Tibial nerve (tissue), 4 donors: ENCODE measurements at places on chromosomes 13 and 19. TPM values are rescaled to one million over a fixed set of nuclear protein-coding genes. Genes with fewer than 3 reads are reported as not detected.

DNA sequence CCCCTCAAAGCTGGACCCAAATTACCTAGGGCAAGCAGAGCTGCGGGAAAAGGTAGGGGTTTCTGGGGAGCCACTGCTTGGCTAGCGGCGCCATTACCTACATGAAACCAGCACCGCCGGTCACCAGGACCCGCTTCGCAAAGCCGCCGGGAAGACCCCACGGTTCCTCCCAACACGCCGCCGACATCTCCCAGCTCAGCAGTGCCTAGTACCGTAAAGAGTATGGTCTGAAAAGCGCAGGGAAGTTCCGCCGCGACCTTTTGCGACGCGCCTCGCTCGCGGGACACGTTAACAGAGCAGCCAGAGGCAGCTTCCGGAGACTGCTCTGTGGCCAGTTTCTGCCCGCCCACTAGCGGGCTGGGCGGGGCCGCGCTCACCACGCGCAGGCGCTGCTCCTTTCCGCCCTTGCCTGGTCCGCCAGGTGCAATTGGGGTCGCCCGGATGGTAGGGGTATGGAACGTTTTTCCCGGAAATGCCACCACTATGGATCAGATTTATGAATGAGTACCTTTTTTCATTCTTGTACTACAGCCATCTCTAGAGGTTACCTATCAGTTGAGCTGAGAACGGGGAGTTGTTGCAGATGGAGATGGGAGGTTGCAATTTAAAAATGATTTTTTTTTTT, at the start of gene TGDS:
Gene TGDS, minus strand, starts transcription at position 203 of the 625 bp plus-strand sequence. Its CDS starts 16 bp downstream, at position 187.
- peak within 1 kb of the TSS; percentile 76 for H3K27ac ChIP-seq
- peak within 1 kb of the TSS; percentile 63 for H3K4me3 ChIP-seq
- DNase-seq = peak; percentile 78
- no peaks in the 10 kb centered on the region for H3K27me3 ChIP-seq
- peaks cover 14% of the 10 kb centered on the region for H3K4me1 ChIP-seq
- peaks cover 17% of the 10 kb centered on the region for H3K36me3 ChIP-seq

DNA sequence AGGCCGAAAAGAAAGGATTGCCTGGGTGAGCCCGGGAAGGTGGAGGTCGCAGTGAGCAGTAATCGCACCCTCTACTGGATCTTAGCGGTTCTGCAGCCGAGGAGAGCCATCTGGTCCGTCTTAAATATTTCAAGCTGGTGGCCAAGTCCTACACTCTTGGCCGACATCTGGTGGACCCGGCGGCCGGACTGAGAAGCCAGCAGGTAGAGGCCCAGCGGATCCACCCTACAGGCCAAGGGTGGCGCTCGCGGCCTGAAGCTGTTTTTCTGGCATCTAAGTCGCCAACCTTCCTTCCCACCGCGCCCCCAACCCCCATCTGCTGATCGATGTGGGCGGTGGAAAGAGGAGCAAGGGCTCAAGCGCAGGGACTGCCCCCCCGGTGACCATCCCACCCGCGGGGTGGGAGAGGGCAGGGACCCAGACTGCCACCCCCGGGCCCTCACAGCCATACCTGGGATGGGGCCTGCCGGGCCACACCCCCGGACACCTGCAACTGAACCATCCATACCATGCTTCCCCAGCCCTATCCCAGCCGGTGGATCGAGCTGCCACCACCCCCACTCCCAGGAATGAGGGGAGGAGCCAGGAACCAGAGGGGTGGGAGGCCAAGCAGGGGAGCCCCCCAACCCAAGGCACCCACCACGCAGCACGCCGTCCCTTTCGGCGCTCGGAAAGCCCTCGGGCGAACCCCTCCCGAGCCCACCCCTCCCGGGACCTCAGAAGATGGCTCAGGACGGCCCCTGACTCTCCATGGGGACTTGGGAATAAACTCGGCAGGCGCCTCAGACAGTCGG, 46.3 kb upstream of the ZNF730 start:
- no peak overlapping the region for H3K27ac ChIP-seq
- H3K4me3 ChIP-seq = no peak overlapping the region
- no peaks in the 10 kb centered on the region for H3K36me3 ChIP-seq
- no peak for DNase-seq
- H3K4me1 ChIP-seq = peaks cover 11% of the 10 kb centered on the region

- H3K27ac ChIP-seq = no peak overlapping the region
- no peak overlapping the region for H3K4me3 ChIP-seq
- no peak for DNase-seq
- no peaks in the 10 kb centered on the region for H3K27me3 ChIP-seq
- H3K36me3 ChIP-seq = no peaks in the 10 kb centered on the region
- no peaks in the 10 kb centered on the region for H3K4me1 ChIP-seq
These were observed 82.9 kb upstream of the VSTM2B start for GRCh38 chr19:29442910-29443309.

GRCh38 chr19:39046037-39046821, 13.9 kb upstream of the FBXO27 start:
- no peak overlapping the region for H3K4me3 ChIP-seq
- H3K27me3 ChIP-seq = no peaks in the 10 kb centered on the region

RYR1 gene
- 16.5 TPM for total RNA-seq

ATP4A gene
- 0.63 TPM for total RNA-seq
